Fibroblast of lung (primary cell): ENCODE measurements at places on chromosomes 16 and 17. TPM values are rescaled to one million over a fixed set of nuclear protein-coding genes. Genes with fewer than 3 reads are reported as not detected.

Gene TMC8
- polyA plus RNA-seq: 0.02 TPM in 1 of 2 replicates, not detected in the other

Gene HOXB13
- not detected in 2 replicates for polyA plus RNA-seq

Gene PABPN1L
- polyA plus RNA-seq: not detected in 2 replicates

Gene PLXDC1
- polyA plus RNA-seq: 4.7 and 5.8 TPM in 2 replicates

Gene PYDC1
- not detected in 2 replicates for polyA plus RNA-seq

Gene ASPSCR1
- polyA plus RNA-seq: 6.3 and 8.3 TPM in 2 replicates

Gene KCNJ18
- polyA plus RNA-seq: not detected in 2 replicates

Gene PRSS8
- not detected in 2 replicates for polyA plus RNA-seq

Gene KRTAP2-3
- 0.84 and 2.6 TPM in 2 replicates for polyA plus RNA-seq

Gene KRT25
- not detected in 2 replicates for polyA plus RNA-seq

Gene SMIM5
- polyA plus RNA-seq: 0.05 TPM in 1 of 2 replicates, not detected in the other

Gene HOXB6
- polyA plus RNA-seq: 28.9 and 42.1 TPM in 2 replicates

Gene GAST
- polyA plus RNA-seq: not detected in 2 replicates

Gene NCOR1
- 67.6 and 92.8 TPM in 2 replicates for polyA plus RNA-seq

Gene GPR142
- polyA plus RNA-seq: not detected in 2 replicates

Gene QRICH2
- 0.26 and 0.42 TPM in 2 replicates for polyA plus RNA-seq

Gene ZNF500
- 3.1 TPM in 2 replicates for polyA plus RNA-seq

Gene HSD3B7
- polyA plus RNA-seq: 13.2 and 15.9 TPM in 2 replicates

Gene DNAJC7
- polyA plus RNA-seq: 53.5 and 56.4 TPM in 2 replicates

Gene MT1X
- 137 and 242 TPM in 2 replicates for polyA plus RNA-seq

Gene ATAD5
- 1.6 and 3.3 TPM in 2 replicates for polyA plus RNA-seq

Gene TBC1D3C
- polyA plus RNA-seq: not detected in 2 replicates

Gene KRT33B
- polyA plus RNA-seq: not detected in 2 replicates

Gene LAT
- 1.4 TPM in 2 replicates for polyA plus RNA-seq

Gene PVALEF
- polyA plus RNA-seq: not detected in 2 replicates

Gene PIGL
- polyA plus RNA-seq: 12.6 and 16.4 TPM in 2 replicates

Gene MAPK8IP3
- 7.9 and 9.4 TPM in 2 replicates for polyA plus RNA-seq

Gene TMEM220
- polyA plus RNA-seq: 2.8 and 4.1 TPM in 2 replicates

Gene CMTM2
- not detected in 2 replicates for polyA plus RNA-seq

Gene KDM6B
- polyA plus RNA-seq: 0.68 and 1.1 TPM in 2 replicates

Gene SLC13A2
- not detected in 2 replicates for polyA plus RNA-seq
